ENCODE measurements at places on chromosomes 11 and 22.

- no peak for DNase-seq
Observed at GRCh38 chr11:122983438-122984185, 2.0 kb upstream of the BSX start.

DNA sequence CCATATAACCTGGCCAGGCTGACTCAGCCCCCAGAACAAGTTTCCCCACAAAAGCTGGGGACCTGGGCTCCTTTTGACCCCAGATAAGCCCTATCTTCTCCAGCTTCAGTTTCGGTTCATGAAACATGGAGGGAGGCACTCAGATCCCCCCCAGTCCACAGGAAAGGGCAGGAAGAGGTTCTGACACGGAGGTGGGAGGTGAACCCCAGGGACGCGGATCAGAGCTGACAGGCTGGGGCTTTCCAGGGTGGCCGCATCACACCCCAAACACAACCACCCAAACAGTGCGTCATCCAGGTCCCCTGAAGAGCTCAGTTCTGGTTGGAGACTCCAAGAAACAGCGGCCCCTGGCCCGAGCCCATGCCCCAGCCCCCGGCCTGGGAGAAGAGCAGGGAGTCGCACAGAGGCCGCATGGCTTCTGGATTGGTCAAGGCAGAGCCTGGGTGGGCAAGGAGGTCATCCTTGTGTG lies 44.3 kb upstream of the A4GALT start:
- DNase-seq = no peak

GRCh38 chr22:30754971-30755758 lies 60.5 kb downstream of the OSBP2 start:
- no peak for DNase-seq

DNA sequence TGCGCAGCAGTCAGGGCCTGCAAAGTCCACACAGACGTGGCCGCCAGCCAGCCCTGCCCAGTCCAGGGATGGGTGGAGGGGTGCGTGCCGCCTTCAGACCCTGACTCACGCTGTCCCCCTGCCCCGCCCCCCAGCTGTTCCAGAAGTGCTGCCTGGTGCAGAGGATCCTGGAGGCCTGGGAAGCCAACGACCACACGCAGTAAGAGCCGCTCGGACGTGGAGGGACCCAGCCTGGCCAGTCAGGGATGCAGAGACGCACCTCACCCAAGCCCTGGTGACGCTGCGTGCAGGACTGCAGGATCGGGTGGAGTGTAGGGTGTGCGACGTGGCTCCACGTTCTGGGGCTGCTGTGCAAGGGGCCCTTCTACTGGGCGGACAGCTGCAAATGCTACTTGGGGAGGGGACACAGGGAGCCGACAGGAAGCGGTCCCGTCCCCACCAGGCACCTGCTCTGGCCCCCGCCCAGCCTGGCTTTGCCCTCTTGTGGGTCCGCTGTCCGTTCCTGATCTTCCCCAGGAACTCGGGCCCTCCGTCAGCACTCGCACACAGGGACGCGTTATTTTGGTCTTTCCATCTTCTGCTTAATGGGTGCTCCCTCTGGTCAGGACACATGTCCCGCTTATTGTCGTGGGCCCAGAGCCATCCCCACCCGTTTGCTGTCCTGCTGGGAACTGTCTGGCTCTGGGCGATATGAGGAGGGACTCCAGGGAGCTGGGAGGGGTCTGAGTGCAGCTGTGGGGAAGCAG lies 42.5 kb downstream of the SBF1 start:
- no peak for DNase-seq

GRCh38 chr22:42001121-42001520 lies 2.5 kb downstream of the WBP2NL start:
- no peak for DNase-seq
